HepG2 (cell line): ENCODE measurements at places on chromosomes 16 and 17.
A peak's percentile ranks its signal among the peaks of the same experiment; 100 is the strongest.

DNA sequence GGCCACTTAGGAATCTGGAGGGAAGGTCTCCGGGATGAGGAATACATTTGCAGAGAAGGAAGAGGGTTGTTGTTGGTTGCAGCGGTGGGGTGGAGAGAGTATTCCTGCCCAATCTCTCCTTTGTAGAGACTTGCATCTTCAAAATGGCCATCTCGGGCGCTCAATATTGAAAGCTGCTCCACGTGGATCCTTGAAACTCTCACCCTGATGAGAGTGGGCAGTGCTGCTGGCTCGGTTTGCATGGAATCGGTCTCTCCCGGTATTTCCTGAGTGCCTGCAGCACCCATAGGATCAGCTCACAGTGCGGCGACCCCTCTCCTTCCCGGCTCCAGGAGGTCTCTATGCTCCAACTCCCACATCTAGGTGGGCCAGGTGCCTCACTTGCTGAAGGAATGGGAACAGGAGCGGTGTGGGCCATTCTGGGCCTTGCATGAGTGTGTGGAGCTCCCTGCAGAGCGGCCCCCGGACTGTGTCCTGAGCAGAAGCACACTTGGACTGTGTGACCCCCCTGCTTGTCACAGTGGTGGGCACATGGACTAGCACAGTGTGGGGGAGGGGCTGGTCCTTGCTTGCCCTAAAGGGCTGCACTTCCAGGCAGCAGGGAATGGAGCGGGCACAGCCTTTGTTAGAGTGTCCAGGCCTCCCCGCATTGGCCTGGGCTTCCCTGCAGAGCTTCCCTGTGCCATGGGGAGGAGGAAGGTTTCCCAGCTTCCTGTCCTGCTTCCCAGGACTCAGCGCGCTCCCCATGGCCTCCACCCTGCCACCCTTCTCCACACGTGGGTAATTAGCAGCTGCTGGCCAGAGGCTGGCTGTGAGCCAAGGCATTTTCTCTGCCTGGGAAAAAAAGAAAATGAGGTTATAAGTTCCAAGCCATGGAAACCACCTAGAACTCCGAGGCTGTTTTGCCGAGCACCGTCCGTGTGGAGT lies 139.3 kb downstream of the IRF8 start:
- no peak for DNase-seq

DNA sequence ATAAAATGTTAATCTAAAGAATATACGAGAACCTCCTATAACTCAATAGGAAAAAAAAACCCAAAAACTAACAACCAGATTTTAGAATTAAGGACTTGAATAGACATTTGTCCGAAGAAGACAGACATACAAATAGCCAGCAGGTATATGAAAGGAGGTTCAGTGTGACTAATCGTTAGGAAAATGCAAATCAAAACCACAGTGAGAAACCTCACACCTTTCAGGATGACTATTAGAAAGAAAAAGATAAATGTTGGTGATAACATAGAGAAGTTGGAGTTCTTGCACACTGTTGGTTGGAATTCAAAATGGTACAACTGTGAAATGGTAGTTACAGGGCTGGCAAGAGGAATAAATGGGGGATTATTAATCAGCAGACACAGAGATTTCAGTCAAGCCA lies 339.0 kb downstream of the TMEM114 start:
- no peak for DNase-seq

DNA sequence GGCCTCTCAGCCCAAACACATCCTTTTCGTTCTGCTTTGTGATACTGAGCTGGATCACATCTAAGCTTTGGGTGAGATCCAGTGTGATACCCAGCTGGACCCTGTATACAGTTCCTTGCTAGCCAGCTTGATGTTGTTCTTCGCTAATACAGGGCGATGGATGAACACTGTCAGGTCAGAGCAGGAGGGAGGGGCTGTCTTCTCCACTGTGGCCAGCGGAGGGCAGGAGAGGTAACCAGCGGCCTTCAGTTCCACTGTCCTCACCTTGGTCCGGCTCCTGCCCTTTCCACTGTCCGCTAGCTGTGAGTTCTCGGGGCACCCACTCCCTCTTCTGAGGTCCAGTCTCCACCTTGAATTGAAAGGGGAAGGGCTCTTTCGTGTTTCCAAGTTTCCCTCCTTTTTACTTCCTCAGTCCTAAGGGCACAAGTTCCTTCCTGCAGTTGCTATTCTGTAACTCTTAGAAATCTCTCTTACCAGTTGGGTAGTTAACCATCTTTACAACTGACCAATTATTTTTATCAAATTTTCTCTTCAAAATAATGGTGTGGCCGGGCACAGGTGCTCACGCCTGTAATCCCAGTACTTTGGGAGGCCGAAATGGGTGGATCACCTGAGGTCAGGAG lies 3.0 kb upstream of the ZNF213 start:
- DNase-seq = peak; percentile 48

DNA sequence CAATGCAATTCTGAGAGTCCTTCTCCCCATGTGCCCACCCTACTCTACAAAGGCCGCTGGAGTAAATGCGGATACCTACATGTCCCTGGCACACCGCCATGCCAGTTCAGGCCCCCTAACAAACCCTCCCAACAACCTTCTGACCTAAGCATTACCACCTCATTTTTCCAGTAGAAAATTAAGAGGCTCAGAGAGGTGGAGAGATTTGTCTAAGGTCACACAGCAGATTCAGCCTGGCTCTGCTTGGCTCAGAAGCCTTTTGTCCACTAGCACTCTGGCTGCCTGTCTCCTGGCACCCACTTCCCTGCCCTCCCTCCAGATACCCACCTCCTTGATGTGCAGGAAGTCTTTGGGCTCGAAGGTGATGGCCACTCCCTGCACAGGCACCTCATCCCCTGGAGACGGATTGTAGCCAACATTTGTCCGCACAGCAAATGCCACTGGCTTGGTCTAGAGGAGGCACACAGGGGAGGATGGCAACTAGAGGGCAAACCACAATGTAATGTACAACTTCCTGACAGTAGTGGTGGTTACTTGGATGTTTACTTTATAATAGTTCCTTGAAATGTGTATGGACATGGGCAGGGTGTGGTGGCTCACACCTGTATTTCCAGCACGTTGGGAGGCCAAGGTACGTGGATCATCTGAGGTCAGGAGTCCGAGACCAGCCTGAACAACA lies 10.2 kb downstream of the CACNB1 start:
- DNase-seq = no peak

DNA sequence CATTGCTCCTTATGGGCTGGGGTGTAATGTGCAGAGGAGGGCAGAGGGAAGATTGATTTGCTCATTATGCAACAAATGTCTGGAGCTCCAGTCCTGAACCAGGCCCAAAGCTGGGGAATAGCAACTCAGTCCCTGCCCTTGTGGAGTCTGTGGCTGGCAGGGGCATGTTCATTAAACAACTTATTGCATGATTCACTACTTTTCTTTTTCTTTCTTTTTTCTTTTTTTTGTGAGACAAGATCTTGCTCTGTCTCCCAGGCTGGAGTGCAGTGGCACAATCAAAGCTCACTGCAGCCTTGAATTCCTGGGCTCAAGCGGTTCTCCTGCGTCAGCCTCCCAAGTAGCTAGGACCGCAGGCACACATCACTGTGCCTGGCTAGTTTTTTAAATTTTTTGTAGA lies 23.1 kb downstream of the MSI2 start:
- DNase-seq = no peak

GRCh38 chr17:17752821-17753321 lies 71.6 kb downstream of the RAI1 start:
- no peak for DNase-seq

GRCh38 chr16:79985606-79986005 lies 385.1 kb upstream of the MAF start:
- DNase-seq = no peak

- no peak for DNase-seq
Observed at GRCh38 chr17:7464081-7464480, 15.3 kb downstream of the ZBTB4 start.

DNA sequence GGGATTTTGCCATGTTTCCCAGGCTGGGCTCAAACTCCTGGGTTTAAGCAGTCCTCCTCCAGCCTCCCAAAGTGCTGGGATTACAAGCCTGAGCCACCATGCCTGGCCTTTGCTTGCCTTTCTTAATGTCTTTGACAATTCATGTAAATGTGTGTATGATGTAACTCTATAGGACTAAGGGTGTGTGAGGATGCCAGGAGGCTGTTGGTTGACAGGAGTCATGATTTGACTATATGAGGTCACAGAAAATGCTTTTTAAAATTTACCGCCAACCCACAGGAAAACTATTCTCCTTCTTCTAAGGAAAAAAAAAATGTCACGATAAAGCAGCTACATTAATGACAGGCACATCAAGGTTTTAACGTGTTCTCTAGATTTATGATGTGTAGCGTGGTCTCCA lies 118.8 kb downstream of the WWOX start:
- no peak for DNase-seq

GRCh38 chr16:69467080-69467479 lies 42.7 kb downstream of the CYB5B start:
- DNase-seq = no peak

- DNase-seq = no peak
Observed at GRCh38 chr17:57606111-57606875, 138.8 kb downstream of the CCDC182 start.

DNA sequence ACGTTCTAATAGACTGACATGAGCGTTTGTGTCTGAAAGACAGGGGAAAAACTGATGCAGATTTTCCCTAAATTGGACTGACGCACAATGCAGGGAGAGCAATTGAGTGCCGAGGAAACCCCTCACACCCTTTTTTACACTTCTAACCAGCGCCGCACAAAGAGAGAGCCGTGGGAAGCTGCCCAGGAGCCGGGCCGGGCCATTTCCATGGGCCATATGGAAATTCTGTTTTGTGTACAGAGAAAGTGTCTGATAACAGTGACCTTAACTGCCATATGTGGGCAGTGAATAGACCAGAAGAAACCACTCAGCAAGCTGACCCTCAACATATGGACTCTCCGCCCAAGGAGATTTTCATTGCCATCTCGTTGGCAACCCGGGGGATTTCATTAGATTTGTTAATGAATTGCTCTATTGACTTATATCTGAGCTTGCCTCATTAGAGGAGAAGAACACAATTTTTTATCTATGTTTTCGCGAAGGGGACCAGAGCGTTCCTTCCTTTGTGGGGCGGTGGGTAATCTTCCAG lies 225.9 kb upstream of the IRX3 start:
- DNase-seq = no peak

DNA sequence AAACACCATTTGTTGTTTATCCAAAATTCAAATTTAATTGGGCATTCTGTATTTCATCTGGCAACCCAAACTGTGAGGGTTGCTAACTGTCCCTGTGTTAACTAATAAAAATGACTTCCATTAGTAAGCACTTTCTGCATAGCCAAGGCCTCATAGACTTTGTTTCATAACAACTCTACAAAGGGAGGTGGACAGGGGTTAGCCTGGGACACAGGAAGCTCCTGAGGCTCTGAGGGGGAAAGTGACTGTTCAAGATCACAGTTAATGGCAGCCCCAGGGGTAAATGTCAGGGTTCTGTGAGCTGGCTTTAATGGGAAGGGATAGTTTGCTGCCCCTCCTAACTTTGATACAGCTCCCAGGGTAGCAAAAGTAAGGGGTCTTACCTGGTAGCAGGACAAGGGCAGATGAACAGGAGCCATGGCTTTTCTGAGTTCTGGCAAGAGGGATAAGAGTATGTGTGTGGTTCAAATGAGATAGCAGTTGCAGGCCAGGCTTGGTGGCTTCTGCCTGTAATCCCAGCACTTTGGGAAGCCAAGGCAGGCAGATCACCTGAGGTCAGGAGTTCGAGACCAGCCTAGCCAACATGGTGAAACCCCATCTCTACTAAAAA lies 2.2 kb downstream of the HEATR9 start:
- DNase-seq = peak; percentile 14

DNA sequence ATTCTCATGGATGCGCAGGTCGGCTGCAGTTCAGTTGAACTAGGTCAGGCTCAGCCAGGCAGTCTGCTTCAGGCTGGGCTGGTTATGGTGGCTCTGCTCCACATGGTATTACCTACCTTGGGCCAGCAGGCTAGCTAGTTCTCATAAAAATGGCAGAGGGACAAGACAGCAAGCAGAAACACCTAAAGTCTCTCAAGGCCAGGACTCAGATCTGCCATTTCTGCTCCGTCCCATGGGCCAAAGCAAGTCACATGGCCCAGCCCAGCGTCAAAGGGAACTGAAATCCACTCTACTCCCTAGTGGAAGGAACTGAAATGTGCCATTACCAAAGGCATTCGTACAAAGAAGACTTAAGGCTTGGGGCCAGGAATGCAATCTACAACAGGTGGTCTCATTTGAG lies 160.0 kb downstream of the TMEM132E start:
- DNase-seq = no peak

DNA sequence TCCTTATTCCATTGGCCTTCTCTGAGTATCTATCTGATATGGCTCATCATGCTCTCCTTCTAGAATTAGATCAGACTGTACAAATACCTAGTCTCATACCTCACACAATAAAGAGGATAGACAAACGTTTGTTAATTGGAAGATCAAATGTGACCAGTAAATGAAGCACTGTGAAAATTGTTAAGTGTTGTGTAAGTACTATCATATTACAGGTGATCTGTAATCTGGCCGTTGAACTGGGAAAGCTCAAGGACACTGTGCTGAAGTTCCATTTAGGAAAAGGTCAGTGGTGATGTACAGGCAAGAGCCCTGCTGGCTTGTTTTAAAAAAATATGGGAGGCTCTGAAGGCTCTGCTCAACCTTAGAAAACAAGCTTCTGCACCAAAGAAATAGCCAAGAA lies 38.5 kb upstream of the CORO6 start:
- peak; percentile 75 for DNase-seq

GRCh38 chr16:86903068-86903467 lies 324.7 kb downstream of the FOXL1 start:
- no peak for DNase-seq

GRCh38 chr16:54286090-54286365 lies 559 bp downstream of the IRX3 start:
- no peak for DNase-seq

DNA sequence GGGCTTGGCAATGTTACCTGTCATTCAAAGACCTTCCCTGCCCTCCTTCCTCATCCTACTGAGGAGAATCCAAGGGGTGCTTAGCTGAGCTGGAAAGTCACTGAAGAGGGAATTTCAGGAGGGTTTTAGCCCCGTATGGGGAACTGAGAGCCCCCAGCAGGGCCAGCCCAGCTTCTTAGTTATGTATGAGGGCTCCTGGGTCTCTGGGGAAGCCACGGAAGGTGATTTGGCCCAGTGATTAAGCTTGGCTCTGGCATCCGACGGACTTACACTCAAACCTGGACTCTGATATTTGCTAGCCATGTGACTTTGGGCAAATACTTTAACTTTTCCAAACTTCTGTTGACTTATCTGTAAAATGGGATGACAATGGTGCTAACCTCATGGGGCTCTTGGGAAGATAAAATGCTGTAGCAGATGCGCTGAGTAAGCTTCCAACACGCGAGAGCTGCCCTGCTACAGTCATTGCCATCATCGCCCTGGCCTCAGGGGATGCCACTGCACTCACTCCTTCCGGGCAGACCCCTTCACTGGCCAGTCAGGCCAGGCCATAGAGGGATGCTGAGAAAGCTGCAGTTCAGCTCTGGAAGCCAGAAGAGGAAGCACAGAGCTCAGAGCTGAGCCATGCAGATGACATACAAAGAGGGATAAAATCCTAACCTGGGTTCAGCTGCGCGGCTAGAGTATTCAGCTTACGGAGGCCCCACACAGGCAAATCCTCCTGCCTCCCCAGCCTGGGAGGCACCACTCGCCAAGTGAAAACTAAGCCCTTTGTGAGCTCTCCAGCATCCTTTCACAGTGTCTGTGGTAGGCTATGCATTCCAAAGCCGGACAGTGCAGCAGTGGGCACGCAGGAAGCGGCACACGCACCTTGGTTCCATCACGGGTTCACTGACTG lies 44.9 kb upstream of the PIK3R6 start:
- no peak for DNase-seq

- DNase-seq = no peak
Observed at GRCh38 chr16:89506113-89506504, 2.1 kb upstream of the SPG7 start.

GRCh38 chr16:79402920-79403319 lies 197.6 kb downstream of the MAF start:
- no peak for DNase-seq
